Stimulated activated CD4-positive, alpha-beta T cell treated with anti-CD3 and anti-CD28 coated beads, TNF-alpha, amount 100 ng/mL, for 1 hour (primary cell): ENCODE measurements at places on chromosomes 11 and 22.

- DNase-seq = no peak
These were observed 85.2 kb downstream of the FDX1 start for GRCh38 chr11:110514967-110515366.

DNA sequence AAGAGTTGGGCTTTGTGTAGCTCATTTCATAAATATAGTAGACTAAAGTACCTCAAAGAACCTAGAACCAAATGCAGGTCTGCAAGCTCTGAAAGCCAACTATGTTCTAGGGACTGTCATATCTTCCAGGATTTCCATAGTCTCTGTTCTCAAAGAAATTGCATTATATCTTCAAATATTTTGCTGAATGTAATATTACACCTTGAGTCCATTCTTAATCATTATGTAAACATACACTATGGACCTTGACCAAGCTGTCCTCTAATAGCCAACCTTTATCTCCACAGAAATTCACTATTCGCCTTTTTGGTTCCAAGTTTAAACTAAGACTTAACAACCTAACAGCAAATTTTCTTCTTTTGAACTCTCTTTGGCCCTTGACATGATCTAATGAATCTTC is 678.7 kb upstream of the ARHGAP42 start:
- DNase-seq = no peak

GRCh38 chr11:96396637-96397036 is 6.8 kb downstream of the JRKL start:
- DNase-seq = no peak

- DNase-seq = no peak
These were observed 17.0 kb downstream of the NEAT1 start for GRCh38 chr11:65439331-65440181.

DNA sequence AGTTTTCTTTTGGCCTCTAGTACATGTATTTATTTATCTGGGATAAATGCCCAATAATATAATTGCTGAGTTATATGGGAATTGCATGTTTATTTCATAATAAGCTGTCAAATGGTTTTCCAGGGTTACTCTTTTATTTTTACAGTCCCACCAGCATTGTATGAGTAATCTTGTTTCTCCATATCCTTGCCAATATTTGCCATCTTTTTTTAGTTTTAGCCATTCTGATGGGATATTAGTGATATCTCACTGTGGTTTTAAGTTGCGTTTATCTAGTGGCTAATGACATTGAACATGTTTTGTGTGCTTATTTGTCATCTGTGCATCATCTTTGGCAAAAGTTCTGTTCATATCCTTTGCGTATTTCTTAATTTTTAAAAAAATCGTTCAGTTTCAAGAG is 372.8 kb upstream of the CCDC179 start:
- DNase-seq = no peak

DNA sequence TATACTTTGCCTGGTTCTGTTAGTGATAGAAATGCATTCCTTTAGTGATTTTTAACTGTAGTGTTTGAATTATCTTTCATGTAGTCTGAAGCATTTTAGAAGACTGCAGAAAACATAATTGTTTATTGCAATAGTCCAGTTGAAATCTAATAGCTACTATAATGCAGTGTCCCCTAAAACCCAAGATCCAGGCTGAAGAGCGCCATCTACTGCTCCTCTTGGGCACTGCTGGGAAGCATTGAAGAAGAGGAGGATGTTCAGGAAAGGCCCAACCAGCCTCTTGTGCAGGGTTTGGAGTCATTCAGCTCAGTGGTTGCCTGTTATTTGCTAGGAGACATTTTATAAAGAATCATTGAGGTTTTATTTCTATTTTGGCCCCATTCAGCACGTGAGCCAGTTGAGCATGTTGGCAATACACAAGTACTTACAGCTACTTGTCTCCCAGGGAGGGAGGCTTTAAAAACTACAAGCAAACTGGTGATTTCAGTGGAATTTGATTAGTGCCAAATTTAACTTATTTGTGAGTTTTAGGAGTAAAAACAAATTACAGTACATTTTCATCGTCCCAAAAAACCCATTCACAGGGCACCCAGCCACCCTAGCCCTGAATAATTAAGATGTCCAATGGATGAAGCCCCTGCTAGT is 74.9 kb upstream of the HORMAD2 start:
- DNase-seq = peak; percentile 55

- no peak for DNase-seq
These were observed 244.7 kb downstream of the SOX6 start for GRCh38 chr11:16111690-16112089.

DNA sequence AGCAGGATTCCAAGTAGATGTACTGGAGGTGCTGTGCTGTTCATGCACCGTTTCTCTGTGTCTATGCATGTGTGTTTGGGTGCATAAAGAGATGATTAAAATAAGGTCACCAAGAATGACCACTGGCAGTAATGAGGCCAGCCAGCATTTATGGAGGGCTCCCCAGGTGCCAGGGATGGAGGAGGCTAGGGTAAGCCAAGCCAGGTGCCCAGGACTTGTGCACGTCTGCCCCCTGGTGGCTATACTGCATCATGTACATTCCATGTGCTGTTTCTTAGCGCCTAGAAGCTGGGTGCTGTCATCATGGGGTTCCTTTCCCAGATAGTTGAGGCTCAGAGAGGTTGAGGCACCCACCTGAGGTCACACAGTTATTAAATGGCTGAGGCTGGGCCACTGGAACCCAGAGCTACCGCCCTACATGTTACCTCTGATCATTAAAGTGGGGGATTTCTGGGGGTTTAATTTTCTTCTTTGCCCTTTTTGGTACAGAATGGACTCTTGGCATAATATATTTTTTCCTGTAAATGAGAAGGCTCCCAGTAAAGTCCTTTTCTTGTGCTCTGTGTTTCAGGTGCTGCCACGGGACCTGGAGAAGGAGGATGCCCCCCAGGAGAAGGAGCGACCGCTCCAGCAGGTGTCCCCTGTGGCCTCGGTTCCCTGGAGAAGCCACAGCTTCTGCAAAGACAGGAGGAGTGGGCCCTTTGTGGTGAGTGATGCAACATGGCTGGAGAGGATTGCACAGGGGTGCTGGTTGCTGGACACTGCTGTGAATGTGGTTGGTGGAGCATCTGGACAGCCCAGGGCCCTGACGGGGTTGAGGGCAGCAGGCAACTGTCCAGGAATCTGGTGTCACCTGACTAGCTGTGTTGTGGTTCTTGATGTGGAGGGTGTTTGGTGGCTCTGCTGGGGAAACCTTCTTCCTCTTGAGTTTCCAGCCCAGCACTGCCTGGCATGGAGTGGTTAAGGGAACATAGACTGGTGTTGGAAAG is 96.4 kb downstream of the KIAA1671 start:
- DNase-seq = peak; percentile 47

DNA sequence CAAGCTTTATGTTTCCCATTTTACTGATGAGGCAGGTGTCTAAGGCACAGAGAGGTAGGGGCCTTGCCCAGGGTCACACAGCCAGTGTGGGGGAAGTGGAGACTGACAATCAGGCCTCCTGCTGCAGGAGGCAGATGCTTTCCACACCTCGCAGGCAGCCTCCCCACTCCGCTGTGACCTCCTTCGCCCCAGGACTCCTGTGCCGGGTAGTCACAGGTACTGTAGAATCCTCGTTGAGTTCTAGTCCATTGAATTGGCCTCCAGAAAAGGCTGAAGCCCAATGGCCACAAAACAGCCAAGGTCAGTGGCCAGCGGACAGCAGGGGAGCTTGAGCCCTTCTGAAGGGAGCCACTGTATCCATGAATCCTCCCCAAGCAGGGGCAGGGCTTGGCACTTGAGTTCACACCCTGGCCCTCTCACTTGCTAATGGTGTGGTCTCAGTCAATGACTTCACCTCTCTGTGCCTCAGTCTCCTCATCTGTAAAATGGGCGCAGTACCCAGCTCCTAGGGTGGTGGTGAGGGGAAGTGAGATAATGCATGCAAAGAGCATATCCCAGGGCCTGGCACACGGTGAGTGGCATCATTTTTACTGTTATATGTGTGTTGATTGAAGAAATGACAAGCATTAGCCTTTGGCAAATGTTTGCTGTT is 1.1 kb upstream of the FXYD2 start:
- DNase-seq = no peak

- no peak for DNase-seq
These were observed 6.4 kb downstream of the OSM start for GRCh38 chr22:30260276-30260675.

GRCh38 chr11:45218705-45219104 is 67.4 kb downstream of the SYT13 start:
- DNase-seq = no peak

DNA sequence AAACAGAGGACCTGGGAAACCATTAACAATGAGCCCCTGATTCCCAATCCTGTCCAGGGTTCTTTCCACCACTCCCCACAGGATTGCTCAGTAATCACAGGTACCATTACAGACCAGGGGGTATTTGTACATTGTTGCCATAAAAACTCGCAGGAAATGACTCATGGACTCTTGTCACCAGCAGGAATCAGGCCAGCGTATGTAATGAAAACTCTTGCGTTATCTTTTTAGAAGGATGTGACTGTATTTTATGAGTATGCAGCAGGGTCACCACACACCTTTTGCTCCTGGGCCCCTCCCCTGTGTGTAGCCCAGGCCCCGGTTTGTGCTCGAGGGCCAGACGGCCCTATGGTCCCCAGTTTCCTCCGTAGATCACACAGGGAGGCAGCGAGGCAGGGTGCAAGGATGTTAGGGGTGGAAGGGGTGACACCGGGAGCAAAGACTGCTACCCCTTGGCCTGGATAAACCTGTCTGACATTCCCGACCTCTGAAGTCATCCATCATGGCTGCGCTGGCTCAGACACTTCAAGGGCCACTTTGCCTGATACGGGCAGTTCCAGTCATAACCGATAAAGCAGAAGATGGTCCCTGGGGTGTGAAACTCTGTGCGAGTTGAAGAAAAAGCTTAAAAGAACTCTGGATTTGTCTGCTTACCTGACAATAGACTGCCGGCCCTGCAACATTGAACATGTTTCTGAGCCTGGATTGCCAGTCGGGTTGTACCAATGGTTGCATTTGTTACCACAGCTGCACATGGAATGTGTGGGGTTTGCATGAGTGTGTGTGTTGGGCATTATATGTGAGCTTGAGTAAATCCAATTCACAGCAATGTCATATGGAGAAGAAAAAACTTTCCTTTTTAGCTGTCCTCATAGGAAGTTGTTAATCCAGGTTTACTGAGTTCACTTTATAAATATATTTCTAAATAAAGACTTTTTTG is 56.9 kb downstream of the MICAL2 start:
- DNase-seq = no peak

DNA sequence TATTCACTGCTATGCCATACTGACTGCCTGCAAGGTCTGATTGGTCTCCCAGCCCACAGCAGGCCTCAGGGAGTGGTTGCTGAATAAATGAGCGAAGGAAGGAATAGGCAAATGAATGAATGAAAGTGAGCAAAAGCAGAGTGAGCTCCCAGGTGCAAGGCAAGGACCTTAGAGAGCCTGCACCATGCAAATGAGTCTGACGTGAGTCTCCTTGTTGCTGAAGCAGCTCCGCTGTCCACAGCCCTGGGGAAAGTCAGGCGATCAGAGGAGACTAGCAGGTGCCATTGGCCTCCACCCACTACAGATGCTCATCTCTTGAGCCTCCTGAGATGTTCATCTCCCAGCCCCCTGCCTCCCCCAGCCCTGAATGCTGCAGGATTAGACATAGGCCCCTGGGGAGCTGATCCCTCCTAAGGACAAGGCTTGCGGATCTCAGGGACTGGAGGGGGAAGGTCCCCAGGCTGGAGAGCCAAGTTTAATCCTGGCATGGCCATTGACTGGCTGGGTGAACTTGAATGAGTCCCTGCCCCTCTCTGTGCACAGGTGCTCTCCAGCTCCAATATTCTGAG is 22.1 kb downstream of the GDPD5 start:
- no peak for DNase-seq

GRCh38 chr22:45127866-45128265 is 35.9 kb upstream of the NUP50 start:
- DNase-seq = no peak

DNA sequence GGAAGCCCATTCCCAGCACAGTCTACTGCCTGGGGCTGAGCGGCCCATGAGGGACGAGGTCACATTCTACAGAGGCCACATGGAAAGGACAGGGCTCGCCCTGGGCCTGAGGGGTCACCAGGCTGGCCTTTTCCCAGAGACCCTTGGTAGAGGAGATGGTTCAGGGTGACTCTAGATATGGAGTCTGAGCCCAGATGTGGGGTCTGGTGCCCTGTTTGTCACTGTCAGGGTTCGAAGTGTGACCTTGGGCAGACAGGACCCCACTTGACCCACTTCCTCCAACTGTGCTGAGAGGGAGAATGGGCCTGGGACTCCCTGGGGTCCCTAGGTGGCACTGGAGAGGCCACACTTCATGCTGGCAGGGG is 81.0 kb downstream of the MYEOV start:
- DNase-seq = no peak

DNA sequence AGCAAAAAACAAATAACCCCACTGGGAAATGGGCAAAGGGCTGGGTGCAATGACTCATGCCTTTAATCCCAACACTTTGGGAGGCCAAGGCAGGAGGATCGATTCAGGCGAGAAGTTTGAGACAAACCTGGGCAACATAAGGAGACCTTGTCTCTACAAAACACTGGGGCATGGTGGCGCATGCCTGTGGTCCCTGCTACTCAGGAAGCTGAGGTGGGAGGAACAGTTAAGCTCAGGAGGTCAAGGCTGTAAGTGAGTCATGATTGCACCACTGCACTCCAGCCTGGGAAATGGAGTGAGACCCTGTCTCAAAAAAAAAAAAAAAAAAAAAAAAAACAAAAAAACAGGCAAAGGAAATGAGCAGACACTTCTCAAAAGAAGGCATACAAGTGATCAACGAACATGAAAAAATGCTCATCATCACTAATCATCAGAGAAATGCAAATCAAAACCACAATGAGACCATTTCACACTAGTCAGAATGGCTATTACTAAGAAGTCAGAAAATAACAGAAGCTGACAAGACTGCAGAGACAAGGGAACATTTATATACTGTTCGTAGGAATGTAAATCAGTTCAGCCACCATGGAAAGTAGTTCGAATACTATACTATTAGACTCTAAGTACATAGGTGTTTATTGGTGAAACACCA is 48.2 kb upstream of the SMCO4 start:
- DNase-seq = no peak

DNA sequence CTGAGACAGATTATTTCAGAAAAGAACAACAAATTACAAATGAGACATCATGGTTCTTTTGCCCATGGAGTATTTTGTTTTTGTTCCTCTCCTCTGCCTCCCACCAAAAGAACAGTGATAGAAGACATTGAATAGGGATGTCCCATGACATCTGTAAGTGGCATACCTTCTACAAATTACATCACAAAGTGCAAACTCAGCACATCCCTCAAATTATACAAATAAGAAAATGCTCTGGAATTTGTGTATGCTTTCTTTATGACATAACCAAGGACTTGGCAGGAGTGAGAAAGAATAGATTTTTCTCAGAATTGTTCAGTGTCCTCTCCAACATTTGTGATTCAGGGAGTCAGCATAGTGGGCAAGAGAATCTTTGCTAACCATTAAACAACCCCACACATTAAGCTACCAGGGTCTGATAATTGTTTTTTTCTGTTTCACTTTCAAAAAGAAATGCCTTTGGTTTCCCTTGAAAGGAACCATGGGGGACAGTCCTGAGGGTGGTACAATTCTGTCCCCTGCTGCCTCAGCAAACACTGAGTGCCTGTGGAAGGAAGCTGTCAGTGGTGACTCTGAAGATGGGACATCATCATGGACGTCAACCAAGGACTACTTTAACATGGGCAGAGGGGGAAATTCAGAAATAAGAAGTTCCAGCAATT is 430.3 kb downstream of the AASDHPPT start:
- no peak for DNase-seq

GRCh38 chr22:25806579-25806978 is 64.6 kb downstream of the MYO18B start:
- DNase-seq = no peak

- DNase-seq = no peak
These were observed 620.4 kb downstream of the BRD1 start for GRCh38 chr22:49207008-49208003.

- no peak for DNase-seq
These were observed 67.7 kb downstream of the IGLL5 start for GRCh38 chr22:22955276-22955798.

- DNase-seq = no peak
These were observed 2.0 kb upstream of the TP53I11 start for GRCh38 chr11:44952500-44953260.
